ENCODE measurements at places on chromosomes 2 and 18. TPM values are rescaled to one million over a fixed set of nuclear protein-coding genes. Genes with fewer than 3 reads are reported as not detected.

The RAB27B gene
- total RNA-seq, result 0.45 TPM

GRCh38 chr2:13986119-13986720 is 646.3 kb upstream of the LRATD1 start:
- no peak overlapping the region for H3K27ac ChIP-seq
- DNase-seq, result no peak
- H3K27me3 ChIP-seq, result no peaks in the 10 kb centered on the region
- H3K4me3 ChIP-seq, result no peak overlapping the region
- no peaks in the 10 kb centered on the region for H3K36me3 ChIP-seq

DNA sequence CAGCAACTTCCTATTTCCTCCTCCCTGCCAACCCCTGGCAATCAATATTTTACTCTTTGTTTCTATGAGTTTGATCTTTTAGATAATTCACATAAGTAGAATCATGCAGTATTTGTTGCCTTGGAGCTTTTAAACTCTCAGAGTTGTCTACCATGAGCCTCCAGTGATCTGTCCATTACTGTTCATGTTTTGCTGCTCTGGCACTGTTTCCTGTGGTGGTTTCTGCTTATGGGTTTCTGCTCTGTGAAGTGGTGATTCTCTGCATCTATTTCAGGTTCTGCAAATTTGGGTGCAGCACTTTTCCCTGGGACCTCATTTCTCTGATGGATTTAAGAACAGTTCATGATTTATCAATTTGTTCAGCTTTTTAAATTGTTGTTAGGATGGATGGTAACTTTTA is 908.1 kb upstream of the FANCL start:
- H3K27ac ChIP-seq, result no peak overlapping the region
- H3K27me3 ChIP-seq, result no peaks in the 10 kb centered on the region
- H3K4me1 ChIP-seq, result no peaks in the 10 kb centered on the region
- H3K4me3 ChIP-seq, result no peak overlapping the region
- no peaks in the 10 kb centered on the region for H3K36me3 ChIP-seq

GRCh38 chr2:74743778-74744177 is 89.7 kb downstream of the SEMA4F start:
- peak; percentile 47 for DNase-seq
- H3K27me3 ChIP-seq, result peaks cover 6% of the 10 kb centered on the region
- no peaks in the 10 kb centered on the region for H3K4me1 ChIP-seq
- H3K4me3 ChIP-seq, result no peak overlapping the region
- no peak overlapping the region for H3K27ac ChIP-seq
- no peaks in the 10 kb centered on the region for H3K36me3 ChIP-seq

The RANBP2 gene
- 74.9 TPM for total RNA-seq

The TEX51 gene
- total RNA-seq, result not detected

DNA sequence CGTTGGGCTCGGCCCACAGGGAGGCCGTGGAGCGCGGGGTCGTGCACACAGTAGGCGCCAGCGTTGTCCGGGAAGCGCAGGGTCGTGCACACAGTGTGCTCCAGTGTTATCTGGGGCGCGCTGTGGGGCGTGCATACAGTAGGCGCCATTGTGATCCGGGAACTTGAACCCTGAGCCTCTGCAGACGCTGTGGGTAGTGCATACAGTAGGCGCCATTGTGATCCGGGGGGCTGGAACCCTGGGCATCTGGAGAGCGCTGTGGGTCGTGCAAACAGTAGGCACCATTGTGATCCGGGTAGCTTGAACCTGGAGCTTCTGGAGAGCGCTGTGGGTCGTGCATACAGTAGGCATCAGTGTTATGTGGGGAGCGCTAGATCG is 793 bp downstream of the ZNF236 start:
- H3K27me3 ChIP-seq, result no peaks in the 10 kb centered on the region
- DNase-seq, result no peak
- H3K36me3 ChIP-seq, result peaks cover 19% of the 10 kb centered on the region
- peak overlapping the region; percentile 87 for H3K4me3 ChIP-seq
- H3K4me1 ChIP-seq, result peaks cover 43% of the 10 kb centered on the region

The SH2D6 gene
- 0.96 TPM for total RNA-seq

GRCh38 chr2:221981912-221982470 is 316.8 kb downstream of the PAX3 start:
- no peaks in the 10 kb centered on the region for H3K36me3 ChIP-seq
- no peak overlapping the region for H3K27ac ChIP-seq
- no peak overlapping the region for H3K4me3 ChIP-seq
- DNase-seq, result no peak
- no peaks in the 10 kb centered on the region for H3K4me1 ChIP-seq

GRCh38 chr2:206918263-206918662 is 21.1 kb upstream of the CPO start:
- no peak overlapping the region for H3K4me3 ChIP-seq
- peaks cover 7% of the 10 kb centered on the region for H3K27me3 ChIP-seq
- no peak for DNase-seq
- no peak overlapping the region for H3K27ac ChIP-seq

The PTH2R gene
- 0.07 TPM for total RNA-seq

- H3K27me3 ChIP-seq, result no peaks in the 10 kb centered on the region
- no peak overlapping the region for H3K27ac ChIP-seq
- peaks cover 13% of the 10 kb centered on the region for H3K36me3 ChIP-seq
- H3K4me1 ChIP-seq, result peaks cover 38% of the 10 kb centered on the region
- H3K4me3 ChIP-seq, result no peak overlapping the region
- DNase-seq, result no peak
These were observed 16.6 kb downstream of the SESTD1 start for GRCh38 chr2:179248024-179248348.

The ERMN gene
- total RNA-seq, result 1.4 TPM

The SLC30A3 gene
- total RNA-seq, result 1.4 TPM

- H3K36me3 ChIP-seq, result no peaks in the 10 kb centered on the region
- no peaks in the 10 kb centered on the region for H3K27me3 ChIP-seq
- no peak overlapping the region for H3K27ac ChIP-seq
- no peaks in the 10 kb centered on the region for H3K4me1 ChIP-seq
- no peak for DNase-seq
- no peak overlapping the region for H3K4me3 ChIP-seq
These were observed 3.1 kb downstream of the PROM2 start for GRCh38 chr2:95277246-95277906.

The SALL3 gene
- total RNA-seq, result not detected

- H3K27me3 ChIP-seq, result no peaks in the 10 kb centered on the region
- H3K36me3 ChIP-seq, result no peaks in the 10 kb centered on the region
- no peak for DNase-seq
- no peak overlapping the region for H3K27ac ChIP-seq
These were observed 413.6 kb upstream of the KCNH7 start for GRCh38 chr2:163252199-163252598.

- no peak overlapping the region for H3K27ac ChIP-seq
- H3K4me3 ChIP-seq, result no peak overlapping the region
- H3K4me1 ChIP-seq, result no peaks in the 10 kb centered on the region
- DNase-seq, result no peak
These were observed 147.1 kb downstream of the PLEKHA3 start for GRCh38 chr2:178627401-178627800.

DNA sequence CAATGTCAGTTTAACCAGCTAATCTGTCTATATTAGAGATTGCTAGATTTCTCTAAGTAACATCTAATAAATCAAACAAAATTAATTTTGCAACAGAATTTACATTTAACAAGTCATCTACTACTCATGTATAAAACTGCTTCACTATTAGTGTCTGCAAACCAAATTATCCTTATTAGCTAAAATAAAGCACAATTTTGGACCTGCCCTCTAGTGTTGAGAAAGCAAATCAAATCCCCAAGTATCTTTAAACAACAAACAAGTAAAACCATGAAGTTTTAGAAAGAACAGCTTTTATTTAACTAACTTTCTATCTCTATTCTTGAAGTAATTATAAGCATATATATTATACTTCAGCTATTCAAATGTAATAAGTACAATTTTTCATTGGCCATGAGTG is 113.1 kb upstream of the SP3 start:
- no peak overlapping the region for H3K4me3 ChIP-seq
- no peak overlapping the region for H3K27ac ChIP-seq
- H3K36me3 ChIP-seq, result peaks cover 12% of the 10 kb centered on the region
- no peaks in the 10 kb centered on the region for H3K4me1 ChIP-seq

GRCh38 chr18:48571639-48572384 is 33.0 kb downstream of the CTIF start:
- H3K36me3 ChIP-seq, result no peaks in the 10 kb centered on the region
- no peak overlapping the region for H3K4me3 ChIP-seq
- DNase-seq, result no peak
- no peak overlapping the region for H3K27ac ChIP-seq

The RAPH1 gene
- total RNA-seq, result 6.0 TPM

The SLC4A3 gene
- not detected for total RNA-seq

DNA sequence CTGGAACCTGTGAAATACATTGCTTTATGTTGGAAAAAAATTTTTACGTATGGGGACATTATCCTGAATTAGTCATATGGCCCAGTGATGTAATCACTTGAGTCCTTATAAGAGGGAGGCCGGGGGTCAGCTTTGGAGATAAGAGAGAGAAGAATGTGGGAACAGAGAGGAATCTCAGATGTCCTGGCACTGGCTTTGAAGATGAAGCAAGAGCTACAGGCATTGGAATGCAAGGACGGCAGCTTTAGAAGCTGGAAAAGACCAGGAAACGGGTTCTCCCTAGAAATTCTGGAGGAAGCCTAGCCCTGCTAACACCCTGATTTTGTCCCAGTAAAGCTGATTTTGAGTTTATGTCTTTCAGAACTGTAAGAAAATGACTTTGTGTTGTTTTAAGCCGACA is 1129.9 kb upstream of the GYPC start:
- H3K27ac ChIP-seq, result no peak overlapping the region
- no peaks in the 10 kb centered on the region for H3K36me3 ChIP-seq
- no peak for DNase-seq
- H3K4me3 ChIP-seq, result no peak overlapping the region

GRCh38 chr2:128797092-128797491 is 478.4 kb upstream of the HS6ST1 start:
- H3K27ac ChIP-seq, result no peak overlapping the region
- no peaks in the 10 kb centered on the region for H3K27me3 ChIP-seq
- H3K36me3 ChIP-seq, result no peaks in the 10 kb centered on the region
- DNase-seq, result no peak

- no peak overlapping the region for H3K27ac ChIP-seq
- no peak for DNase-seq
- H3K4me3 ChIP-seq, result no peak overlapping the region
- H3K4me1 ChIP-seq, result no peaks in the 10 kb centered on the region
- no peaks in the 10 kb centered on the region for H3K36me3 ChIP-seq
These were observed 270.2 kb downstream of the GBX2 start for GRCh38 chr2:235897992-235898391.

DNA sequence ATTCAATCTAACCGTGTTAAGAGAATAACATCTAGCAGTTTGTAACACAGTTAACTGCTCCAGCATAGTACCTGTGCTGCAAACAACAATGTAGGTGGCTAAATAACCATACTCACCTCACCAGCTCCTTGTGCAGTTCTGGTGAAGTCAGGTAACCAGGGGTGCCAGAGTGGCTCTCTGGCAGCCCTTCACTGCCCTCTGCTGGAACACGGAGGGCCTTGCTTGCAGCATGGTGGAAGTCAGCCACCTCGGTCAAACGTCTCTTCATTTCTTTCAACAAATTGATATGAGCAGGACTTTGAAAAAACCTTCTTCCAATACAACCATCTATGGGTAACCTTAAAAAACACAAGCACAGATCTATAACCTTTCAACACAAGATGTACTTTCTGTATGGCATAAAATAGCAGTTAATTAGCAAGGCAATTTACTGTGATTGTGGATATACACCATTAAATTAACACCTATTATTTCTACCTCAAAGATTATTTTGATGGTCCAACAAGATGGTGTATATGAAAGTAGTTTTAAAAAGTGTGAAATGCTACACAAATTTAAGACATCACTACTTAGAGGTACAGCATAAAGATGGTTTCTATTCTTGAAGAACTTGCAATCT is 56.6 kb downstream of the EPG5 start:
- peak; percentile 89 for DNase-seq
- H3K36me3 ChIP-seq, result peaks cover 55% of the 10 kb centered on the region
- H3K4me3 ChIP-seq, result no peak overlapping the region
- H3K27ac ChIP-seq, result no peak overlapping the region
- no peaks in the 10 kb centered on the region for H3K4me1 ChIP-seq

GRCh38 chr2:133229974-133230373 is 338.3 kb downstream of the NCKAP5 start:
- DNase-seq, result no peak
- H3K27ac ChIP-seq, result no peak overlapping the region
- no peak overlapping the region for H3K4me3 ChIP-seq
- H3K36me3 ChIP-seq, result no peaks in the 10 kb centered on the region
- no peaks in the 10 kb centered on the region for H3K4me1 ChIP-seq
- no peaks in the 10 kb centered on the region for H3K27me3 ChIP-seq

DNA sequence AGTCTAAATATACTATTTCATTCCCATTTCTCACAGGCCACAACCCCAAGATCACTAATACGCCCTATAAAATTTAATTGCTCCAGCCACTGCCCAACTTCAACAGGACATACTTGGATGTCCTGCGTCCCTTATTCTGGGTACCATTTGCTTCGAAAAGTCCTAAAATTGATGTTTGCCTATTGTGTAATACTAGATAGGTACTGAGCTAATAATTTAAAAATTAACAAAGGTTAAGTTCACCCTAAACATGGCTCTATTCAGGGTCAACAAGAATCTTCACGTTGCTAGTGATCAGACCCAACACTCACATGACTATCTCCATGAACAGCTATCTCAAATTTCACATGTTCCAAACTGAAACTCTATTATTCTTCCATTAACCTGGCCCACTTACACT is 296.4 kb upstream of the RND3 start:
- H3K4me1 ChIP-seq, result no peaks in the 10 kb centered on the region
- H3K27me3 ChIP-seq, result peaks cover 2% of the 10 kb centered on the region
- no peaks in the 10 kb centered on the region for H3K36me3 ChIP-seq
- no peak for DNase-seq

The KCNE4 gene
- not detected for total RNA-seq

DNA sequence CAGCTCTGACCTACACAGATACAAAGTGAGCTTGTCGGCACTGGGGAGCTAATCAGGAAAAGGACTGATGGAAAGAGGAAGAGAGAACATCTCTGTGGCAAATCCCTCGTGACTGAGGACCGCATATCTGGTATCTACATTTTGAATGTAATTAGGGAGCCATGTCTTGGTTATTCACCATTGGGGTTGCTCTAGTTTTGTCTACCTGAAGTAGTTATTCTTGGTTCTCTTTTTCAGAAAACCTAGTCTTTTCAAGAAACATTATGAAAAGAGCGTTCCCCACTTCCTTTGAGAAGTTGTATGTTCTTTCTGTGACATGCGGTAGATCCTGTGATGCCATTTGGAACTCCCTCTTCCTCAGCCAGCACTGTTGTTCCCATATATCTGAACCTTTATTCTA is 104.4 kb downstream of the DOCK10 start:
- peaks cover 67% of the 10 kb centered on the region for H3K4me1 ChIP-seq
- H3K4me3 ChIP-seq, result peak overlapping the region; percentile 77
- DNase-seq, result no peak
- no peaks in the 10 kb centered on the region for H3K27me3 ChIP-seq
- peaks cover 25% of the 10 kb centered on the region for H3K36me3 ChIP-seq
- H3K27ac ChIP-seq, result peak overlapping the region; percentile 87

DNA sequence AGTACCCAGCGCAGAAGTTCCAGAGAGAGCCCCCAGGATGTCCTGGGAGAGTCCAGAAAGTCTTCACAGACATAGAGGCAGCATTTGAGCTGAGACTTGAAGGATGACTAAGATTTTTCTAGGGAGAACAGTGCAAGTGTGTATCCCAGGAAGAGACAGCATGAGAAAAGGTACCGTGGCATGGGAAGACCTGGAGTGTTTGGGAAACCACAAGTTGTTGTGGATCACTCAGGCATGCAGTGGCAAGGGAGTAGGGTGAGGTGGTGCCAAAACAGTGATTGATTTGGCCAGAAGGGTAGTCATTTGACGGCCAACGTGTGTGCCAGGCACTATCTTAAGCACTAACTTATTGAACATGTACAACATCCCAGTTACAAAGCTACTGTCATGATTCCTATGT is 24.5 kb upstream of the KCNK3 start:
- H3K36me3 ChIP-seq, result no peaks in the 10 kb centered on the region
- H3K4me3 ChIP-seq, result no peak overlapping the region
- H3K27ac ChIP-seq, result no peak overlapping the region
- no peak for DNase-seq
- H3K4me1 ChIP-seq, result no peaks in the 10 kb centered on the region
